ENCODE measurements at places on chromosomes 13 and 19.

DNA sequence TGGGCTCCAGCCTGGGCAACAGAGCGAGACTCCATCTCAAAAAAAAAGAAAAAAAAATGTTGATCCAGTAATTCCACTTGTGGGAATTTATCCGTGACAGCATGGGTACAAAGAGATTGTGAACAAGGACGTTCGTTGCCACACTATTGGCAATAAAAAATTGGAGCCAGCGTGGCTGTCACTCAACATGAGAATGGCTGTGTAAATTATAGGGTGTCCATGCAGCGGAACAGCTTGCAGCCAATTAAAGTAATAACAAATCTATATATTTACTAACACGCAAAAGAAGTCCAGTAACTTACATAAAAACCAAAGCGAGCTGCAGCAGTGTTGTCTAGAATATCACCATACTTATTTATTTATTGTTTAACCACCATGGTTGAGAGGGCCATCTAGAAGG is 19.3 kb downstream of the DPF1 start:
- no peak for DNase-seq

- DNase-seq, result peak; percentile 91
These were observed 1.3 kb downstream of the HCST start for GRCh38 chr19:35903550-35904179.

DNA sequence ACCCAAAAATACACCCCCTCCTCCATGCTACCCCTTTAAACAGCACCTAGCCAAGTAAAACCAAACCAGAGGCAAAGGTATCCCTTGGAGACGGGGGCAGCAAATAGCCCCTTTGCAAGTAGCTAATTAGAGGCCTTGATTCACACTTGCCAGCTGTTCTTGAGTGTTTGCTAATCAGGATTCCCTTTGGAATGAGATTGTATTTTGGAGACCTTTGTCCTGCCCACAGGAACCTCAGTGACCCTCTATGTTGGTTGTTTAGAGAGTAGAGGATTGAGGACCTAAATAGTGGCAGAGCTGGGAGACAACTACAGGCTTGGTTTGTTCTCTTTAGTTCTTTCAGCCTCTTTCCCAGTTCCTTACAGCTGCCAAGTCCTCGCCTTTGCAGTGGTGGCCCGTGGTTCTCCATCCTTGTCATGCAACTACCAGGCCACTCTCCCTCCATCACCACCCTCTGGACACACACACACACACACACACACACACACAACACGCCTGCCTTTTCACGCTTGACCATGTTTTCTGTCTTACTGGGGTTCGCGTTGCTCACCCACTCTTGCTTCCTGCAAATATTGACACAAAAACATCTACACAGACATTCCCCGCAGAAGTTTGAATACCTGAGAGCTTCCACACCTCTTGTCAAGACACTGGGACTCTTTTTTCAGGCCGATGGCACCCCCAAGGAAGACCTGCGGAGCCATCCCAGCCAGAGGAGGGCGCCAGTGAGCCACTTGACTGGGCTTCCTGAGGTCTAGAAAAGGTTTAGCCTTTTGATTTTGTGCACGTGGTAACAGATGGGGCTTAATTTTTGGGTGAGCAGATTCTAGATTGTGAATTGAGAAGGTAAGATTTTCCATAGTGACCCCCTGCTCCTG is 80.0 kb upstream of the GPR183 start:
- no peak for DNase-seq

DNA sequence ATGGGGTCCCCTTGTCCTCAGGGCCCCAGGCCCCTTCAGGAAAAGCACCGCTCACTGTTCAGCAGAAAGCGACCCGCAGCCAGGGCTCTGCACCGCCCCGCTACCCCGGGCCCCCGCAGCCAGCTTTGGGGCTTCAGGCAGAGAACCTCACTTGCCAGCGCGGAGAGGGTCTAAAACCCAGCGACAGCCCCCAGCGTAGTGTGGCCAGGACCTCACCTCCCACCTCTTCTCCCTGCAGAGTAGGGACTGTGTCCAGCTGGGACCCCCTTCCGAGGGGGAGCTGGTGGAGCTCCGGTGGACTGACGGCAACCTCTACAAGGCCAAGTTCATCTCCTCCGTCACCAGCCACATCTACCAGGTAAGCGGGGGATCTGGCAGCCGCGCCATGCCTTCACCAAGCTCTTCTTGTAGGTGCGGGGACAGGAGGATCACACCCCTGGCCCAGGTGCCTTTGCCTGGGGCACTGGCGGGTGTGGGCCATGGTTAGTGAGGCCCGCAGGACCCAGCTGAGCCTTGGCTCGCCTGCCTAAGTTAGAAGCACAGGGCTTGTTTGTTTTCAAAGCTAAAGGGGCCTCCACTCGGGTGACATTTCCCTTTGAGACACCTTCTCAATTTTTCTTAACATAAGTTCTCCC is 175.7 kb downstream of the KDM4B start:
- no peak for DNase-seq

DNA sequence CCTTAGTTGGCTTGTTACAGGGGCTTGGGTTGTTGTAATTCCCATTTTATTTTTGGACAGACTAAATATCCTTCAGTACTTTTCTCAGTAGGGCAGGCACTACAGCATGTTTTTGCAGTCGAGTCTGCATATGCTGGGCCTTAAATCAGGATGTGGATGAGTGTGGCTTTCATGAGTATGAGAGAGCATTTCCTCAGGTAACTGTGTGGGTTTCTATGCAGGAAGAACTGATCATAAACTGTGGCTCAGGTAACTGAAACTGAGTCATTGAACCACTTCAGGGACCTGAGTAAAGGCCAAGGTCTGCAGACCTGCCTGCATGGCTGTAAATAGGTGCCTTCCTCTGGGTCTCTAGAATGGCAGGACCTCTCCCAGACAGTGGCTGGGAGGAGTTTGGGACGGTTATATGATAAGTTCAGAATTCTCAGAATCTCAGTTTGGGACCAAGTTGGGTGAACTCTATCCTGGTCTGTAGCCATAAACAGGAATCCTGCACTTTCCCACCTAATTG is 112.1 kb downstream of the ZNF737 start:
- no peak for DNase-seq

DNA sequence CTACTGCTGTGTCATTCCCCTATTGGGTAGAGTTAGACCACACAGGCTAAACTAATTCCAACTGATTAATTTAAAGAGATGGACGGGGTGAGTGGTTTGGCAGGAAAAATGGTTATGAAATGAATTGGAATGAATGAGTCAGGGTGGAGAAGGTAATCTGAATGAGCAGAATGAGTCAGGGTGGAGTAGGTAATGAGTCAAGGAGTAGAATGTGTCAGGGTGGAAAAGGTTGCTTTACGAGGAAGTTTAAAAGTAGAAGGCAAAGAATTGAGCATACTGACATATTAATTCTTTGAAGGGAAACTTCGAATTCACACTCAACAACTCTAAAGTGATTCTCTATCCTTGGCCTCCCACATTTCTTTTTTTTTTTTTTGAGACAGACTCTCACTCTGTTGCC is 12.7 kb upstream of the ZNF121 start:
- no peak for DNase-seq

DNA sequence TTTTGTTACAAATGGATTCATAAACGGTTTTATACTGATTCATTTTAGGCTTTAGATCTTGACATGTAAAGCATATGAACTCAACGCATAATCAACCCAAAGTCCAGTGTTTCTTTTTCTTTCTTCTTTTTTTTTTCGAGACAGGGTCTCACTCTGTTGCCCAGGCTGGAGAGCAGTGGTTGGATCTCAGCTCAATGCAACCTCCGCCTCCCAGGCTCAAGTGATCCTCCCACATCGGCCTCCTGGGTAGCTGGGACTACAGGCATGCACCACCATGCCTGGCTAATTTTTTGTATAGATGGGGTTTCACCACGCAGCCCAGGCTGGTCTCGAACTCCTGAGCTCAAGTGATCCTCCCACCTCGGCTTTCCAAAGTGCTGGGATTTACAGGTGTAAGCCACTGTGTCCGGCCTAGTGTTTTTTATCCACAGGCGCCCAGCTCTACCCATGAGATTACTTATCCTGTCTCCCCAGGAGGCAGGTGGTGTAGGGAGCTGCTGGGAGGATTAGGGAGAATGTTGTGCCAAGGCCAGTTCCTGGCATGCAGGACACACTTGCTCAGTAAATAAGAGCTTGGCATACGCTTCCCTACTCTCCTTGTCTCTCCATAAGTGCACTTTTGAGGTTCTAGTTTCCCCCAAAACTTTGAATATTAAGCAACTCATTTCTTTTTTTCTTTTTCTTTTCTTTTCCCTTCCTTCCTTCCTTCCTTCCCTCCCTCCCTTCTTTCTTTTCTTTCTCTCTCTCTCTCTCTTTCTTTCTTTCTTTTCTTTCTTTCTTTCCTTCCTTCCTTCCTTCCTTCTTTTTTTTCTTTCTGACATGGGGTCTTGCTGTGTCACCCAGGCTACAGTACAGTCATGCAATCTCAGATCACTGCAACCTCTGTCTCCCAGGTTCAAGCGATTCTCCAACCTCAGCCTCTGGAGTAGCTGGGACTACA is 4.8 kb upstream of the CEBPA start:
- no peak for DNase-seq

- DNase-seq, result no peak
These were observed 145.6 kb upstream of the ZNF536 start for GRCh38 chr19:30226464-30227011.

DNA sequence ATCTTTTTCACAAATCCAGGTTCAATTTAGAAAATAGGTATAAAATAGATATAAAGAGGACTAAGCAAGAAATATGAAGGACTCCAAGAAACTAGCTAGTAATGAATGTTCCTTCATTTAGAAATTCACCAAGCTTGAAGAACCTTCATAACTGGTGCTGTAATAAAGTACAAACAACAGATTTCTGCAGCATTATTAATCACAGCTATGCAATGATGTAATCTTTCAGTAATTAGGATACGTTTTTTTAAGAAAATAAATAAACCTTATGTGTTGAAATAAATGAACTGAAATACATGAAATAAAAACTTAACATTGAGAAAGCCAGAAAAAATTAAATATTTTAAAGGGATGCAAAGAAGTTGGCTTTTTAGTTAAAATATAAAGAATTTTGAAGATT is 236.1 kb downstream of the RGCC start:
- DNase-seq, result no peak

DNA sequence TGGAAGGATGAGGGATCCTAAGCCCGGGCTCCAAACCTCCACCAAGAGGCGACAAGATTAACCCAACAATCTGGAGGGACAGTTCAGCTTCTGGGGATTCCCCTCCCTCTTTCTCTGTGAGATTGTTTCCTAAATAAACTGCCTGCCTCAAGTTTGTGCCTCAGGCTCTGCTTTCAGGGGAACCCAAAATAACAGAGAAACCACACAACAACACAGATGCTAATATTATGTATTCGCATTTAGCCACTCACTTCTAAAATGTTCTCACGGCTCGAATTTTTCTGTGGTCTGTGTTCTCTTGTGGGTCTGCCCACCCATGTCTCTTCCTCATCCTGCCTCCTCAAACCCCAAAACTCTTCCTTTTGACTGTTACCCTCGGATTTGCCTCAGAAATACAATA is 1381.1 kb upstream of the SLC10A2 start:
- no peak for DNase-seq

- DNase-seq, result no peak
These were observed 174.6 kb downstream of the COL4A1 start for GRCh38 chr13:110132225-110132982.

All from GF-D8 (cell line).